NCI-H1417 treated with DMSO at 0.1 percent for 48 hours (cell line): ENCODE measurements at places on chromosomes 3 and 15.

DNA sequence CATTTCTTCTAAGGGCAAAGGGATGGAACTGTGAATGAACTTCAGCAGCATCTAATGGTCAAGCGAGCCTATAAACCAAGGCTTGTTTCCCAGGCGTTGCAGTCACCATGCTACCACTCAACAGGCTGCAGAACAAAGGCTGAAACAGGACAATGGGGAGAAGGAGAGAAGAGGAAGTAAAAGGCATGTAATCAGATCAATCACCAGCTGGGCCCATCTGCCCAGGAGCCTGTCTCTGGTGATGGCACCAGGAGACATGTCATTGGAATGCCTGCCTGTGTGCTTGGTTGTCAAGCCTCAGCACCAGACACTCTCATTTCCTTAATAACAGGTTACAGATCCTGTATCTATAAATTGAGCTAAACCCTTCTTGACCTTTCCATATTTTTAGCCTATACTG, 81.7 kb upstream of the UMPS start:
- no peak for DNase-seq

DNA sequence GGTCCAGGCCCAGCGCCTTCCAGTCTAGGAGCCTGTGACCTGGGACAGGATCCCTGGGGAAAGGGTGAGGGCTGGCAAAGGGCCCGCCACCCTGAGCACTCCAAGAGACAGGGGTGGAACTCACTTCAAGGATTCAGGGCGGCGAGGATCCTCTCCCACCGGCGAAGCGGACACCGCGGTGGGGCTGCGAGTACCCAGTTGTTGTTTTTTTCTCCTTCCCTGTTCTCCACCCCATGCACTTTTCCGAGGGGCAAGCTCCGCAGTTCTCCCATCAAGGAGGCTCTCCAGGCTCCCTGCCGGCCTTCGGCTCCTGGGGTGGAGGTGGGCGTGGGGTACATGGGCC, 387 bp upstream of the PAQR5 start:
- no peak for DNase-seq

- DNase-seq, result no peak
These were observed 55.8 kb upstream of the OSTN start for GRCh38 chr3:191143224-191143623.

- no peak for DNase-seq
These were observed 17.9 kb downstream of the GRIP2 start for GRCh38 chr3:14522129-14522691.

DNA sequence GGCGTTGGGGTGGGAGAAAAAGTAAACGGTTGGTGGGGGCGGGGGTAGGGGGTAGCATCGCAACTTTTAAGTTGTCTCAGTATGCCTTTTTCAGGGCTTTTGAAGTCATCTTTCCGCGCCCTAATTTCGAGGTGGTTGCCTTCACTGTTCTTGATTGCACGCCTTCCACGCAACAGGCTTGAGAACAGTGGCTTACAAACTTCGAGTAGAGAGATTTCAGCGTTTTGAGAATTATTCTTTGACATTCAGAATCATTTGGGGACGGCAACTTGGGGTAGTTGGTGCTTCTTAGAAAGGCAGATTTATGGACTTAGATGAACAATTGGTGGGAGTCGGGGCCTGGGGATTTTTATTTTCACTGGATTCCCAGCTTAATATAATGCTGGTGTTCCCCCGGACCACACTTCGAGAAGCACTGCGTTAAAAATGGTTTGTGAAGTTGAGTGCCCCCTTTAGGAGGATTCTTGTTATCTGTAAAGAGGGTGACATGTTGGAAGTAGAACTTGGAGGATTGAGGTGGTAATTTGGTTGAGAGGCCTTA, 880 bp downstream of the PPP4R2 start:
- DNase-seq, result no peak

DNA sequence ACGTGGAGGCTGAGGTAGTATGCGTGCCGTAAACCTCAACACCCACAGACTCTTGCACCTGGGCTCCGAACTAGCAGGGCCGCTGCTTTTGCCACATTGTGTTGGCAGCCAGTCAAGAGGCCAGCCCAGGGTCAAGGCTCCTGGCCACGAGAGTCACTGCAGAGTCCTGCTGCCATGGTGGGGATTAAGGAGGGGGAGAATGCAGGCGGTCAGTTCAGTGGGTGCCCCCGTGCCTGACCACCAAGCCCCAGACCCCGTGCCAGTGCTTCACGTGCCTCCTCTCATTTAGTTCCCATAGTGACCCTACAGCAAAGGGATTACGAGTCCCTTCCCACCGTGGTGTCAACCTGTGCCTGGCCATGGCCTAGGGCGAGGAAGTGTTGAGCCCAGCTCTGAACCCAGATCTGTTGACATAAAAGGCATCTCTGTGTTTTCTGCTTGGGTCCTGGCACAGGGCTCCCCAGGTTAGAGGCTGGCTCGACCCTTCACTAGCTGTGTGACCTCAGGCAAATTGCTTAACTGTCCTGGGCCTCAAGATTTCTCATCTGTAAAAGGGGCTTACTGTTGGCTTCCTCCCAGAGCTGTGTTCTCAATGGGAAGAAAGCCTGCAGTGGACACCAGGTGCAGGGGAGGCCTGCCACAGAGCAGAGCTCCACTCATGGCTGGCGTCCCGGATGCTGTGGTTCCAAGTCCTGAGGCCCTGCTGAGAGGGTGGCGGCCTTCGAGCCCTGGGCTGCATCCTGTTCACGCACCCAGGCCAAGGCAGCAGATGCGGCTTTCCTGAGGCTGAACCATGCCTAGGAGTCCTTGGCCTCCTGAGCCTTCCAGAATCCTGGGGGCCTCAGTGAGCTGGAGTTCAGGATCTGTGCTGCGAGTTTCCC, 32.8 kb downstream of the FBLN2 start:
- DNase-seq, result no peak

GRCh38 chr3:159018341-159018740, 216.5 kb downstream of the MFSD1 start:
- DNase-seq, result no peak

GRCh38 chr3:73070675-73071575, 9.5 kb downstream of the EBLN2 start:
- DNase-seq, result no peak

- DNase-seq, result no peak
These were observed 13.2 kb upstream of the ATP2B2 start for GRCh38 chr3:10518506-10519150.

- DNase-seq, result no peak
These were observed 309.8 kb downstream of the VPS13C start for GRCh38 chr15:61750271-61751084.

DNA sequence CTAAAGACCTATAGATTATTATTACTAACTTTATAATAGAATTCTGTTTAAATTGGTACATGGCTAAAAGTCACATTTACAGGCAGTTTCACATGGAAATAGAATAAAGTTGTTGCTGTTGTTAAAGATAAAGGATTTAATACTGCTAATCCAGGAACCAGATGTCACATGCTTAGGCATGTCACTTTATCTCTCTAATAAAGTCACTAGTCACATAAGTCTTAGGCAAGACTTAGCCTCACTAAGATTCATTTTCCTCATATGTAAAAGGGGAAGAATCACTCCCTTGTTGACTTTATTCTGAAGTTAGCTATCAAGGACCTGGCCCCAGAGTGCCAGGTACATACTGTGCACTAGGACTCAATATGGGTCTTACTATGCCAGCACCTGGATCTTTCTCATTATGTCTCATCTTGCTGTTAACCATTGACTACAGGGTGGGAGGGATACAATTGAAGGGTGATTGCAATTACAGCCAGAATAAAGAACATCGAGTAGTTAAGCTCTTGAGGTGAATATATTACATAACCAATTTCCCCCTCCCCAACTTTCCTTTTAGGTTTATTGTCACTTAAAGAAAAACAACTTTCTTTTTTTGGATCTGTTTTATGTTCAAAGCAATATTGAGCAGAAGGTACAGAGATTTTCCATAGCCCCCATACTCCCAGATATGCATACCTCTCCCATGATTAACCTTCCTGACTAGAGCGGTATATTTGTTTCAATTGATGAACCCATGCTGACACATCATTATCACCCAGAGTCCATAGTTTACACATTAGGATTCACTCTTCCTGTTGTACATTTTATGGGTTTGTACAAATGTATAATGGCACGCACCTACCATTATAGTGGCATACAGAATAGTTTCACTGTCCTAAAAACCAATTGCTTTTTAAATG, 36.6 kb downstream of the LNP1 start:
- no peak for DNase-seq

DNA sequence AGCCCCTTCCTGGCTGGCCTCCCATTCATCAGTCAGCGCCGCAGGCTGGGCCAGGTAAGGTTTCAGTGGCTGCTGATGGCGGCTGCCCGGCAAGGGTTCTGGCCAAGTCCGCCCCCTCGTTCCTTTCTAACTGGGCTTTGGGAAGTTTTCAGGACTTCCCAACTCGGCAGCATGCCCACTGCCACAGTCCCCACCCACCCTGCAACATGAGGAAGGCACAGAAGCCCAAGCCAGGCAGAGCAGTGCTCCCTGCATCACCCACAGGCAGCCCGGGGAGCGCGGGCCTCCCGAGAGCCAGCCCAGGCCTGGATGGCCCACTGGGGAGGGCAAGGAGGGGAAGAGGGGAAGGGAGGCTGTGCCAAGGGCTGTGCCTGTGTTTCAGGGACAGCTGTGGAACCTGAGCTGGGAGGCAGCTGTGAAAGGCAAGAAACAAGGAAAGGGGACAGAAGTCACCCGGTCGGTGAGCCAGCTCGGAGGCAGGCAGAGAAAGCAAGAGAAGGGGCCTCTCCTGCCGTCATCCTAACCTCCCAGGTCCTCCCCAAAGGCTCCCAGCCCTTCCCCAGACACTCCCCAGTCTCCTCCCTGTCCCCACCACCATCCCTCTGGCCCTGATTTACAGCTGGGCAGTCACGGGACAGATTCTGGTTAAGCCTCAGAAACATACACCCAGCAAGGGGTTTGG, 73.9 kb downstream of the CPN2 start:
- DNase-seq, result no peak

- no peak for DNase-seq
These were observed 8.2 kb downstream of the SLC6A6 start for GRCh38 chr3:14410503-14411165.

GRCh38 chr15:70541511-70541910, 221.8 kb downstream of the UACA start:
- DNase-seq, result no peak

GRCh38 chr3:50204804-50205412, at the start of gene SLC38A3:
Gene SLC38A3, plus strand, starts transcription at chr3:50205271. Its CDS starts 8,929 bp downstream, at chr3:50214200.
- no peak for DNase-seq

DNA sequence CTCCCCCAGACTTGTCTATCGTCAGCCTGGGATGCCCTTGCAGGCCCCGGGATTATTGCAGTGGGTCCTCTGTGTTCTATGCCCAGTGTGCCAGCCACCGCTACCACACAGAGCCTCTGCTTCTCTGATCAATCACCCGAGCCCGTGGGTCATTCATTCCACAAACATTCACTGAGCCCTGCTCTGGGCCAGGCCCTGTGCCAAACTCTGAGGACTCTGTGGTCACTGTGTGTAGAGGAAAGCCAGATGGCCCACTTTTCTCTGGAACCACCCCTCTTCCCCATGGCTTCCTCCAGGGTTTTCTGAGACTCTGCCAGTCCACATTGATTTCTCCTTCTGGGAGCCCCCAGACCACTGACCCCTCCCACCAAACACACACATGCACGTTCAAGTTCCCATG, 55.5 kb downstream of the BSN start:
- DNase-seq, result no peak

DNA sequence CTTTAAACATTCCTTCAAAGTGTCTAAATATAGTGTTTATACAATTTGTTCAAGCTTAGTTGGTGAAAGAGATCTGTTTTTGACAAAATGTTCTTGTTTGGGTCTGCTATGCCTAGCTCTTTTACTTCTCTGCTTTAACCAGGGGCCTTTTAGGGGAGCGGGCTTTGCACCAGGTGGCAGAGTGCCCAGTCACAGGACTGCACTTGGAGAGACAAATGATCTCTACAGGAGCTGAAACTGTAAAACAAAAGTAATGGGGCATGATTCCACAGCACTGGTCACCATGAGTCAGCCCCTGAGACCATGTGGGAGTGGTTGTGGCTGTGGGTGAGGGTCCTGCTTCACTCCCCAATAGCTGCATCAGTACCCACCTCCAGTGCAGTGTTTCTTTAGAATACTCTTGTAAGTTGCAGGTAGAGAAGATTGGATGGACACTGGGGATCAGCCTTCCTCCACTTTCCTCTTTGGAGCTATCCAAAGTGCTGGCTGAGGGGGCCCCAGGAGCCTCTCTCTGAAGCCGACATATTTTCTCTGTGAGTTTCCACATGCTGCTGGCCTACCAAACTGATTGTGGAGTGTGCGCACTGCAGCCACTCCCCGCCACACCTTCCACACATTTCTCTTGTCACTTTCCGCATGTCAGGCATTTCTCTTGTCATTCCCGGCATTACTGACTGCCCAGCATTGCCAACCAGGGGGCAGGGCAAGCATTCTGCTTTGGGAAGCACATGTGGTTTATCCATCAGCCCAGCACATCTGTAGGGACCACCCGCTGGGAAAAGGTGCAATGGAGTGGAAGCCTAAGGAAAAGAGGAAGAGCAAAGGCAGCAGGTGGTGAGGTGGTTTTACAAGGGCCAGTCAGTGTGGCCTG, 110.0 kb downstream of the EPHB1 start:
- DNase-seq, result no peak

DNA sequence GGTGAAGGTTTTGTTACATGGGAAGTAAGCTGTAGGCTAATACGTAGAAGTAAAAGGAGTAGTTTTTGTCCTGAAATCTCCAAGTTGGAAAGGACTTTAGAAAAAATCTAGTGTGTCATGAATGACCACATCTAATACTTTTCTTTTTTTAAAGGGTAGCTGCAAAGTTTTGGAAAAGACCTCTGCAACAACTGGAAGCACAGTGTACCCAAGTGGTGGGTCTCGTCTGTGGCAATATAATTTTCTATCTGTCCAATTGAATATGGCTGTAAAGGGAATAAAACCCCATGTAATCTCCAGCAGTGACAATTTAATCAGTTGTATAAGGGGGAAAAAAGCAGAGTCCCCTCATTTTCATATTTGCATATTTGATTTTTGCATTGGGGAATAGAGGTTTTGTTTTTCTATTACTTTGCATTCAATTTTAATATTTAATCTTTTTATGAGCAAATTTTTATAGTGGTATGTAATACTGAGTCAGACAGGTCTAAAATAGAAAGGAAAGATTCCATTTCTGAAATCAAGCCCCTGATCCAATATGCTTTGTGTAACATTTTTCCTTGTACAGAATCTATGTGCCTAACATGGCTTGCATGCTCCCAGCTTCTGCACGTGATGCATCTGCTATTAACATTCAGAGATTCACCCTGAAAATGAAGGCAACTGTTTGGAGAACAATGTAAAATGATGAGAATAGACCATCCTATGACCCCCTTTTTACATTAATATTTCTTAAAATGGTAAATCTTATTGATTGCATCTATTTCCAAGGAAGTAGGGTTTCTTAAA, 531.4 kb downstream of the ZIC1 start:
- no peak for DNase-seq

GRCh38 chr3:132642539-132642847, 17.1 kb downstream of the ACAD11 start:
- DNase-seq, result no peak

DNA sequence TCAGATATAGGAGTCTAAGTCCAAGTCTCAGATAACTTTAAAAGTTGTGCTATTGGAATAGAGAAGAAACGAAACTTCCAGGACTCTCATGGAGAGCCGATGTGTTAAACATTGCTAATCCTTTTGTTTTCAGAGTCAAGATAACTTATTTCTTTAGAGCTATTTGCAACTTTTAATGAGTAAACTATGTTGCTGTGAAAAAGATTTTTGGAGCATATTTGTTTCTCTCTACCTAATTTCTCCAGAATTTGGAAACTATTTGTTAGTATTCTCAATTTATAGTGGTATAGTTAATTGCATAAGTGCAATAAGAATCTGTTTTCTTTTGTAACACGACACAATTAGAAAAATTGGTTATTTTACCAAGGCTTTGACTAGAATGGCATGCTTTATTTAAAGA, 588.9 kb downstream of the NTRK3 start:
- DNase-seq, result no peak
